BJ (cell line): ENCODE measurements at places on chromosomes 12 and 14. TPM values are rescaled to one million over a fixed set of nuclear protein-coding genes. Genes with fewer than 3 reads are reported as not detected.

DNA sequence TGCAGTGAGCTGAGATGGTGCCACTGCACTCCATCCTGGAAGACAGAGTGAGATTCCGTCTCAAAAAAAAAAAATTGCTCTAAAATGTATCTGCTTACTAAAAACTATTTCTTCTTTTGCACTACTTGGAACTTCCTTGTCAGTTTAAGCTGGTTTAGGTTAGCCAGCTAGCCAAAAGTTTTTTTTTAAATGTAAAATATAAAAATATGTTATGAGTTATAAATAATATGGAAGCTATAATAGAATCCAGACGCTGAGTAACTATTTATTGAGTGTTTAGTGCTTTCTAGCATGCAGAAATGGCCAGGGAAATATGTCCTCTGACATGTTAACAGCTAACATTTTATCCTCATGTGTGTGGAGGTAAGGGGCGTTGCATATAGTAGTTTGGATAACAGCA, 85.6 kb downstream of the PLEKHA5 start:
- no peak for DNase-seq

PZP gene
- not detected in 2 replicates for polyA plus RNA-seq

DNA sequence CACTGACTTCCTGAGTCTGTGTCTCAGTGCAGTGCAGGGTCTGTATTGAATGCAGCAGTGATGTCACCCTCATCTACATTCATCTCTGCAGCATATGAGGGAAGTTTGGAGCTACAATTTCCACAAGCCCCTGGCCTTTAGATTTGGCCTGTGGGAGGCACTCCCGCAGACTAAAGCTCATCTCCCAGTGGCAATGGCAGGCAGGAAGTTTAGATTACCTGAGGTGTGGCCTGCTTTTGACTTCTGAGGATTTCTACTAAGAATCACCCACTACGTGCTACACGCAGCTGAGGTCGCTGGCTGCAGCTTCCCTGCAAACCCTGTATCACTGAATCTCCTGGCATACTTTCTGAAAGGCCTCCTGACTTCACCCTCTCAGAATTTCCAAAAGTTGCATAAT, 202.2 kb upstream of the PRKD1 start:
- DNase-seq = no peak

- DNase-seq = no peak
These were observed 2.0 kb downstream of the NFKBIA start for GRCh38 chr14:35402323-35403113.

GRCh38 chr14:19823178-19823577, 19.6 kb downstream of the OR4N2 start:
- no peak for DNase-seq

DNA sequence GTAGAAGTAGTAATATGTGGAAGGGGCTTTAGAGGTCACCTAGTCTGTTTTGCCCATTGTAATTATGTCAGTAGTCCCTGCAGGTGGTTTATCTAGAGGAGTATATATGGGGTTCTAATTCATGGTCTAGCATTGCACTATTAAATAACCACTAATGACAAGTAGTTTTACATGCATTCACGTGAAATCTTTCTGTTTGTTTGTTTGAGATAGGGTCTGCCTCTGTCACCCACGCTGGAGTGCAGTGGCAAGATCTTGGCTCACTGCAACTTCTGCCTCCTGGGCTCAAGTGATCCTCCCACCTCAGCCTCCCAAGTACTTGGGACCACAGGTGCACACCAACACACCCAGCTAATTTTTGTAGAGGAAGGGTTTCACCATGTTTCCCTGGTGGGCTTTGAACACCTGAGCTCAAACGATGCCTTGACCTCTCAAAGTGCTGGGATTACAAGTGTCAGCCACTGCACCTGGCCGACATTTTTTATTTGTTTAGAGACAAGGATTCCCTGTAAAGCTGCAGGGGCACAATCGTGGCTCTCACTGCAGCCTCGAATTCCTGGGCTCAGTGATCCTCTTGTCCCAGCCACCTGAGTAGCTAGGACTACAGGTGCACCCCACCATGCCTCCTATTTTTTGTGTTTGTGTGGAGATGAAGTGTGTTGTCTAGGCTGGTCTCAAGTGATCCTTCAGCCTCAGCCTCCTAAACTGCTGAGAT, 12.0 kb upstream of the PSEN1 start:
- DNase-seq = no peak

DNA sequence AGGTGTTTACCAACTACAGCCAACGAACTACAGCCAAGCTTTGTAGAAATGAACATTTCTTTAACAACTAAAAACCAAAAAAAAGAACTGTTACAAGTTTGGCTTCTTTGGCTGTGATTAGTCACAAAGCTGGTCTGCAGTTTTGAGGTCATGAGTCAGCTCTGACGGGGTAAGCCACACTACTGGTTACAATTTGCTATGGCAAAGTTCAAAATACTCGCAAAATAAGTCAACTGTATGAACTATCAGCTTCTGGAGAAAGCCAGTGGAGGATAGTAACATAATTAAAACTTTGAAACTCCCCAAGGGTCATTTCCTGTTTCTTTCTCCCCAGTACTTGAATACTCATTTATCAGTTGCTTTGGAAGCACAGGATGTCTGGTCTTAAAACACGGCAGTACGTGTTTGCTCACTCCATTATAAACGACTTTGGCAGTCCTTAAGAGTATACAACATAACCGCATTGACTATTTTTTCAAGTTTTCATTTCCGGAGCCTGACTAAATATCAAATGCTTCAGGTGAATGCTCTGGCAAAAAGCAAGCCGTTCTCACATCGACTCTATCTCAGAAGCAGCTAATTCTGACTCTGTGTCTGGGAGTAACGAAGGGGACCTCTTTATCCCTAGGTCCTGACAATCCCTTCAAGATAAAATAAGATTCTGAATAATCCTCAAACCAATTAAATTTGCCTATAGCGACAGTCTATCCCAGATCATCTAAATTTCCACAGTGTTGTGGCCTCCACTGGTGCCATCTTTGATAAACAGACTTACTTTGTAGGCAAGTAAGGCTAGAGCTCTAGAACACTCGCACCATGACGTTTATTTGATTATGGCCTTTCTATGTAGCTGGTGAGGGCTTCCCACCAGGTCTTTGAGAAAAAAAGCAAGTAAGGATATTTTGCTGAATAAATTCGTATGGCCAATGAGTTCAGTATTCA, 10.6 kb downstream of the PHLDA1 start:
- peak; percentile 95 for DNase-seq
